ENCODE measurements at places on chromosomes 13 and 19. TPM values are rescaled to one million over a fixed set of nuclear protein-coding genes. Genes with fewer than 3 reads are reported as not detected.

ZNF224 gene
- total RNA-seq = 36.0 TPM

ZNF302 gene
- total RNA-seq = 32.4 TPM

GRCh38 chr13:68929075-68929745 lies 1178.4 kb upstream of the ATXN8OS start:
- H3K4me3 ChIP-seq = no peak overlapping the region
- no peak overlapping the region for H3K27ac ChIP-seq
- no peaks in the 10 kb centered on the region for H3K27me3 ChIP-seq
- no peaks in the 10 kb centered on the region for H3K36me3 ChIP-seq

GRCh38 chr19:12790628-12791344 lies 500 bp upstream of the JUNB start:
- peak overlapping the region; percentile 76 for H3K27ac ChIP-seq
- no peak for DNase-seq
- peaks cover 23% of the 10 kb centered on the region for H3K4me1 ChIP-seq
- peak overlapping the region; percentile 87 for H3K4me3 ChIP-seq
- no peaks in the 10 kb centered on the region for H3K36me3 ChIP-seq

- H3K4me1 ChIP-seq = no peaks in the 10 kb centered on the region
- no peaks in the 10 kb centered on the region for H3K36me3 ChIP-seq
- no peak overlapping the region for H3K27ac ChIP-seq
- no peak overlapping the region for H3K4me3 ChIP-seq
- no peak for DNase-seq
Observed at GRCh38 chr13:34435338-34435737, 506.7 kb upstream of the NBEA start.

DNA sequence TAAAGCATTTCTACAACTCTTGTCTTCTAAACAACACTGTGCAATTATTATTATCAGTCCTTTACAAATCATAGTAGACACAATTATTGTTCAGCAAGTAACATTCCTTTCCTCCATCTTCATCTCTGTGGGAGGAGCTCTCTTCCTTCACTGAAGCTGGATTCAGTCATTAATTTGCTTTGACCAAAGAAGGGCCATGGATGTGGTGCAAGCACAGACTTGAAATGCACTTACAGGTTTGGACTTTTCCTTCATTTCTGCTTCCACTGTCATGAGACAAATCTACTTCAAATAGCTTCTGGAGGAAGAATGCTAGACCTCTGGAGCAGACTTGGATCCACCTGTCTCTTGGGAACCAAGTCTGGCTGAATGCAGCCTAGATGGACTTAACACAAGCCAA lies 336.6 kb upstream of the SLITRK6 start:
- H3K27ac ChIP-seq = no peak overlapping the region
- H3K4me1 ChIP-seq = no peaks in the 10 kb centered on the region
- H3K27me3 ChIP-seq = no peaks in the 10 kb centered on the region
- no peaks in the 10 kb centered on the region for H3K36me3 ChIP-seq
- H3K4me3 ChIP-seq = no peak overlapping the region
- no peak for DNase-seq

DNA sequence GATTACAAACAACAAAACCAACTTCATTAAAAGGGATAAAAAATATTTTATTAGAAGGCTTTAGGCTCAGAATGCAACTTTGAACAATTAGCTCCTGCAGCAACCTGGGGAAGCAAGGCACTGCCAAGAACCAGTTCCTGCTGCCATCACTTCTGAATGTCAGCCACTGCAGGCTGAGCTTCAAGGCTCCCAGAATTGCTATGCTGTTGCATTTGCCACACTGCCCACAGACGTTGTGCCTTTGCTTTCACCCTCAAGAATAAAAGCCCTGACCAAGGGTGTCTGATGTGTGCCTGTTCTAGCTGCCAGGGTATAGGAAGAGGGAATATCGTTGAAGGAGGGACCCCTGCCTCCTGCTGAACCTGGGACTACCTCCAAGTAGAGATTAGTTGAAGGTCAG lies 238.4 kb downstream of the ITGBL1 start:
- no peaks in the 10 kb centered on the region for H3K27me3 ChIP-seq
- H3K36me3 ChIP-seq = no peaks in the 10 kb centered on the region
- H3K27ac ChIP-seq = no peak overlapping the region
- DNase-seq = no peak
- no peak overlapping the region for H3K4me3 ChIP-seq

DNA sequence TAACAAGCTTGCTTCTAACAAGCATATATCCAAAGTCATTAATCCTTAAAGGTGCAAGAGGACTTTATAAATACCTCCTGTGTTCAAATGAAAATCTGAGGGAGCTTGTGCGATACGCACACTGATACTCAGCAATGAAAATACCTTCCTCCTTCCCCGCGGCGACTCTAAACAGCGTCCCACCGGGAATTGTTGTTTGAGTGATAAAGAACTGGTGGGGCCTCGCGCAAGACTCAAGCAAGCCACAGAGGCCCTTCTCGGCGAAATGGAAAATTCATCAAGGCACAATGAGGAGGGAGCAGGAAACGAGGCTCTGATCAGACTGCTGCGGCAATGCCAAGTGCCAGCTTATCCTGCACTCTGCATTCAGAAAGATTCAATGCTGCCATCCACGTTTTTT lies 126.7 kb downstream of the ABCC4 start:
- no peak overlapping the region for H3K27ac ChIP-seq
- H3K4me1 ChIP-seq = peaks cover 7% of the 10 kb centered on the region
- DNase-seq = no peak
- no peak overlapping the region for H3K4me3 ChIP-seq
- H3K36me3 ChIP-seq = peaks cover 24% of the 10 kb centered on the region
- H3K27me3 ChIP-seq = peaks cover 6% of the 10 kb centered on the region

- DNase-seq = no peak
- no peak overlapping the region for H3K27ac ChIP-seq
- no peak overlapping the region for H3K4me3 ChIP-seq
- H3K36me3 ChIP-seq = no peaks in the 10 kb centered on the region
- H3K27me3 ChIP-seq = no peaks in the 10 kb centered on the region
Observed at GRCh38 chr13:73274147-73274546, 215.3 kb downstream of the KLF5 start.

- no peaks in the 10 kb centered on the region for H3K4me1 ChIP-seq
- H3K4me3 ChIP-seq = no peak overlapping the region
- no peaks in the 10 kb centered on the region for H3K36me3 ChIP-seq
- no peak for DNase-seq
- no peak overlapping the region for H3K27ac ChIP-seq
- no peaks in the 10 kb centered on the region for H3K27me3 ChIP-seq
Observed at GRCh38 chr13:22736084-22736767, 444.6 kb upstream of the SGCG start.

DNA sequence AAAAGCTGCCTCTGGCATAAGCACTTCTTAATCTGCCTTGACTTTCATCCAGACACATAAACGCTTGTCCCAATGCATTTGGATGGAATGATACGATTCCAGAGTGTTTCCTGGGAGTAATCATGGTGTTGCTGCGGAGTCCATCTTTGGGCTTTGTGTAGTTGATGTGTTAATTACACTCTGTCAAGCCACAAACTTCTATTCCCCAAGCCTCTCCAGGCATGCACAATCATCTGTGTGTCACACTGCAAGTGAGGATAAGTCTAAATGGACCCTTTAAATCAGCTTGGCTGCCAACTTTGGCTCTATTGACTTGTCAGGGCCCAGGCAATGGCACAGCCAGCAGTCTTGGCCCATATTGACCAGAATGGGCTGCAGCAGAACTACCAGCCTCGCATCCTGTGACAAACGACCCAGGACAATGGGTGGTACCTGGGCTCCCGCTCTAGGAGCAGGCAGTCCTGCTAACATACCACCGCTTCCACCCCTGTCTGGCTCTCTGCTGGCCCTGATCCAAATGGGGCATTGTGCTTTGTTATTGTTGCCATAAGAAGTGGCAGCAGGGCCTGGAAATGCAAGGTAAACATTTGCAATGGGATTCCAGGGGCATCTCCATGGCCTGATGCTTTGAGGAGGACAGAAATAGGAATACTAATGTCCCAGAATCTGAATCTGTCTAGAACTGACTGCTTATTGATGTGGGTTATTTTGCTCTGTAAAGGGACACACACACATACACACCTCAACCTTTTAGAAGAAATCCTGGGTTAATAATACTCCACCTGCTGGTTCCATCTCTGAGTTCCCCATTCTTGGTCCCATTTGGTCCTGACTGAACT lies 127.2 kb downstream of the DNAJC15 start:
- H3K27me3 ChIP-seq = peaks cover 3% of the 10 kb centered on the region

- H3K4me1 ChIP-seq = peaks cover 36% of the 10 kb centered on the region
- peaks cover 9% of the 10 kb centered on the region for H3K27me3 ChIP-seq
- peaks cover 10% of the 10 kb centered on the region for H3K36me3 ChIP-seq
- H3K27ac ChIP-seq = no peak overlapping the region
- no peak for DNase-seq
- H3K4me3 ChIP-seq = no peak overlapping the region
Observed at GRCh38 chr13:43061496-43062280, 38.3 kb downstream of the DNAJC15 start.

GRCh38 chr13:37481885-37482227 lies 116.7 kb downstream of the POSTN start:
- peaks cover 7% of the 10 kb centered on the region for H3K4me1 ChIP-seq
- no peak for DNase-seq
- no peak overlapping the region for H3K4me3 ChIP-seq
- no peak overlapping the region for H3K27ac ChIP-seq
- no peaks in the 10 kb centered on the region for H3K27me3 ChIP-seq

Measured in endothelial cell (in vitro differentiated cells).